ENCODE measurements at places on chromosomes 2 and 18.

DNA sequence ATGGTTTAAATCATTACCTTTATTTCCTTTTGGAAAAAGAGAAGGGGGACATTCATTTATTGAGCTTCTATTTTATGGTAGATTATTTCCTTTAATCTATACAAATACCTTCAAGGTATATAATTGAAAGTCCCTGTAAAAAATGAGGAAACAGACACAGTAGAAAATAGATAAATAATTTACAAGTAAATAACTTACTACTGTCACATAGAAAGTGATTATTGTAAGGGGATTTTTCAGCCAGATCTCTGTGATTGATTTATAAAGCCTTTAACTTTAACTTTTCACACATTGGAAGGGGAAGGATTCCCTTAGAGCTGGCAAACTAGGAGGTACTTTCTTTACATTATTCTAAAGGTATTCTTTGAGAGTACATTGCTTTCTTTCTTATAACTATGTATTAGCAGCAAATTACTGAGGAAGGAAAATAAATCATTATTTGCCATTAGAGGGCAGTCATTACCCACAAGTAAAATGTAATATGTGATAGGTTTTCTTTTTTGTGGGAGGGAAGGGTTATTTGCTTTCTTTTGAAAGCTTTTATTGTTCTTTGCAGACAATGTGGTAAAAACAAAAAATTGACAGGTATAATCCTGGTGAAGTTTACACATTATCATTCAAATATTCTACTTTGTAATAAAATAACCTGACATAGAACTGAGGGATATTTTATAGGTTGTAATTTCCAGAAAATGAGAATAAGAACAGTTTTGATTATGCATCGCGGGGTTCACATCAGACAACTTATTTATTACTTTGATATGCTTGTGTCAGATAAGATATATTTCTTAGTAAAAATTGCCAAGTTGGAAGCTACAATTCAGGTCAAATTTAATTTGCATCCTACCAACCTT is 24.8 kb upstream of the RPE start:
- no peak overlapping the region for H3K4me3 ChIP-seq
- H3K36me3 ChIP-seq = no peaks in the 10 kb centered on the region
- DNase-seq = no peak
- H3K4me1 ChIP-seq = no peaks in the 10 kb centered on the region
- no peaks in the 10 kb centered on the region for H3K27me3 ChIP-seq
- no peak overlapping the region for H3K27ac ChIP-seq

DNA sequence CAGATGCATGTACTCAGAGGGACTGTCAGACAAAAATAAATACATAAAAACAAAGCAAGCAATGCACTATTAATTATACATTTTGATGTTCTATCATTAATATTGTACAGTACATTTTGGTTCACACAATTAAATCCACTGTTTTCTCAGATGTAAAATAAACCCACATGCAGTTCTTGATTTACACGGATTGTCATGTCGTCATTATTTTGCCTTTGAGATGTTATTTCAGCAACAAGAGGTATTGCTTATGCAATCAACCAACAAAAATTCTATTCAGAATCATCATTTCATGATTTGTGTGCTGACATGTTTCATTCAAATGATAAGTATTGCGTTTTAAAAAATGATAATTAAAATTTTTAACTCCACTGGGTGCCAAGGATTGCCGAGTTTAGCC is 79.2 kb downstream of the TSHZ1 start:
- no peak for DNase-seq
- H3K4me3 ChIP-seq = no peak overlapping the region
- no peaks in the 10 kb centered on the region for H3K4me1 ChIP-seq
- no peaks in the 10 kb centered on the region for H3K27me3 ChIP-seq

GRCh38 chr18:25057491-25058050 is 294.4 kb downstream of the ZNF521 start:
- H3K27ac ChIP-seq = no peak overlapping the region
- no peak for DNase-seq
- no peaks in the 10 kb centered on the region for H3K36me3 ChIP-seq
- no peaks in the 10 kb centered on the region for H3K4me1 ChIP-seq

- peaks cover 4% of the 10 kb centered on the region for H3K27me3 ChIP-seq
- no peak overlapping the region for H3K4me3 ChIP-seq
- peaks cover 13% of the 10 kb centered on the region for H3K4me1 ChIP-seq
- no peak for DNase-seq
Observed at GRCh38 chr18:55421308-55421614, 166.7 kb downstream of the TCF4 start.

- no peaks in the 10 kb centered on the region for H3K27me3 ChIP-seq
- DNase-seq = no peak
- no peak overlapping the region for H3K4me3 ChIP-seq
- H3K36me3 ChIP-seq = no peaks in the 10 kb centered on the region
- no peaks in the 10 kb centered on the region for H3K4me1 ChIP-seq
- H3K27ac ChIP-seq = no peak overlapping the region
Observed at GRCh38 chr2:190563109-190563508, 28.6 kb upstream of the NEMP2 start.

- H3K4me1 ChIP-seq = peaks cover 26% of the 10 kb centered on the region
- H3K27ac ChIP-seq = peak overlapping the region; percentile 93
- peak; percentile 49 for DNase-seq
- no peaks in the 10 kb centered on the region for H3K36me3 ChIP-seq
- H3K27me3 ChIP-seq = no peaks in the 10 kb centered on the region
Observed at GRCh38 chr2:144332356-144333142, 187.4 kb downstream of the ZEB2 start.

Data from tibial nerve (tissue), 4 donors.